ENCODE measurements at places on chromosomes 11 and 22.

DNA sequence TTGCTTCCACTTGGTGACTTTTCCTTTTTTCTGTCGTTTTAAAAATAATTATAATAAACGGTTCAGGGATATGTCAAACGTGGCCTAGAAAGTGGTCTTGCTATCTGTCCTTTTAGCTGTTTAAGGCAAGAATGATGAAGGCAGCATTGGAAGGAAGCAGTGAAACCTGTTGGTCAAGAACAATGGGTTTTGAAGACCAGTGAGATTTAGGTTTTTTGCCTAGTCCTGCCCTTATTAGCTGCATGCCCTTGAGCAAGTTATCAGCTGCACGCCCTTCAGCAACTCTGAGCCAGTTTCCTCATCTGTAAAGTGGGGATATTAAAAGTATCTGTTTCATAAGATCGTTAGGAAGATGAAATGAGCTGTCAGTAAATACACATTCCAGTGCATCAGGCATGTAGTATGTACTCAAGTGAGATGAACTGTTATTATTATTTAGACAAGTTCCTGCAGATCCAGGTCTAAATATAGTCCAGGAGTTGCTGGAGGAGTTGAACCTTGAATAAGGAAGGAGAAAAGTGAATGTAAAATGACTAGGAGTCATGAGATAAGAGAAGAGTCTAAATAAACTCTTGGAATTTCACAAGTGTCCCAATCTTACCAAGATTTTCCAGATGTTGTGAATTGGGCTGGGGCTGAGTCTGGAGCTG, 90.8 kb upstream of the HSD17B12 start:
- no peak for DNase-seq

DNA sequence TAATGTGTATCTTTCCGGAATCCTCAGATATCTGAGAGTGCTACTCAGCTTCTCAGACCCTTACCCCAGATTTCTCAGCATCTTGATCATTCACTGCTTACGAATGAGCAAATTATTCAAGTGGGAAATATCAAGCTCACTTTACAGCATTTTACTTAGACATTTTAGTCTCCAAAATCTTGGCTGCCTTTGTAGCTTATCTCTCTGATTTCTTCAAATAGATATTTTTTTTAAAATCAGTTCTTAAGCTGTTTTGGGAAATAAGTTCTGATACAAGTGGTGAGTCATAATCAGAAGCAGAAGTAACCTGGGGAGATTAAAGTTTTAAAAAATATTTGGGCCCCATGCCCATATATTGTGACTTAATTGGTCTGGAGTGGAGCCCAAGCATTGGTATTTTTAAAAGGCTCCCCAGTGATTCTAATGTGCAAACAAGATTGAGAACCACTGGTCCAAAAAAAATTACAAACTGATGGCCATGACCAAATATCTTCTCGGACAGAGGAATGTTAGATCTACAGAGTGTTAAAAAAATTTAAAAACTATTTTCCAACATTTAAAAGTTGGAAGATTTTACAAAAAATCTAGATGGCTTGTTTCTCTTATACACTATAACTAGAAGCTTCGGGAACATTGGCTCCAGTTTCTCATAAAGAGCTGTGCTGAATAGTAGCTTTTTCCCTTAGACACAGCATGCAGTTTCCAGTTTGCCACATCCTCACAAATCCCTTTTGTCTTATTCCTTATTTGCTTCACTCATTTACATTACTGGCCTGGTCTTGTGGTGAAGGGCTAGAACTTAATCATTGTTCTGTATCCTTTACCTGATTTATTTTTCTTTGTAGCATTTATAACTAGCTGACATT, 87.8 kb upstream of the BMAL1 start:
- DNase-seq: no peak

GRCh38 chr11:12175694-12176241, 65.4 kb downstream of the MICAL2 start:
- DNase-seq: no peak

DNA sequence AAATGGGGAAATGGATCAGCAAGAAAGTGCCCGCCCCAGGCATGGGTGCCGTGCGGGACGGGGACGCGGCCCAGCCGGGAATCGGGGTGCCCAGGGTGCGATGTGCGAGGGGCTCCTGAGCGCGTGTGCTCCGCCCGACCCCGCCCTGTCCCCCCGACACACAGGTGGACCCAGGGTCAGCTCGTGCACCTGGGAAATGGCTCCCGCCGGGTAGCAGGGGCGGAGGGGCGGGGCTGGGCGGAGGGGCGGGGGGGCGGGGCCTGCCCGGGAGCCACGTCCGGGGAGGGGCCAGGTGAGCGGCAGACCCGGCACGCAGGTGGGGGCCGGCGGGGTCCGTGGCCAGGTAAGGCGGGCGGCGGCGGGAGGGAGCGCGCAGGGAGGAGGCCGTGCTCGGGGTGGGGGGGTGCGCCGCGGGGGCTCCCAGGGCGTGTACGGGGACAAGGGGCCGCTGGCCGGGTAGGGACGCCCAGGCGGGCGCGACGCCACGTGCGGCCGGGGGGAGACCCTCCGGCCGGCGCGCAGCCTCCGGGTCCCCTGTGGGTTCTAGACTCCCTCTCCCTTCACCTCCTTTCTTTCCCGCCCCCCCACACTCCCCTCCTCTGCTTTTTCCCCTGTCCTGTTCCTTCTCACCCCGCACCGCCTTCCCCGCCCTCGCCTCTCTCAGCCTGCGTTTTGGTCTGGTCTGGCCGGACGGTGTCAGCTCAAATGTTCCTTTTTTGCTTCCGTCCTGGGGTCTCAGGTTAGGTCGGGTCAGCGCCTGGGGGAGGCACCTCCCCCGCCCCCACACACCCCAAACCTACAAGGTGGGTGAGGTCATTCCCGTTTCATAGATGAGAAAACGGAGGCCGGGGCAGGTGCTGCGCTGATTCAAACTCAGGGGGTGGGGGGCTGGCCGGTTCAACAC, at the start of gene ARHGAP8:
Gene ARHGAP8 (plus strand): TSS at position 291 of the 904 bp plus-strand sequence. CDS start 33,953 bp downstream, outside the sequence.
- no peak for DNase-seq

GRCh38 chr11:73633999-73634398, 12.4 kb upstream of the PLEKHB1 start:
- no peak for DNase-seq

GRCh38 chr11:19995145-19995544, 165.1 kb downstream of the DBX1 start:
- DNase-seq: no peak

DNA sequence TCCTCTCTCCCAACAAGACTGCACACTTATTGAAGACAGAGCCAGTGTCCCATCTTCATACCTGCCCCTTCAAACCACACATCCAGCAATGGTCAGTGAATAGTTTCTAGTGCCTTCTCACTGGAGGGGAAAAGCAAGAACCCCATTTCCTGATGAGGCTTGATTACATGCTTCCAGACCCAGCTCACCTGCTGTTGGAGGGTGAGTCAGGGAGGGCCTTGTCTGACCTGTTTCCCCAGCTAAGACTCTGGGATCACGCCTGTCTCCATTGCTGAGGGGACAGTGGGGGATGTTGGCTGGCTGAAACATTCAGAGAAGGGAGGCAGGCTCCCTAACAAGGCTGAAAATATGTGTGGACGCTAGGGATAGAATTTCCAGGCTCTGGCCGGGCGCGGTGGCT, 27.5 kb upstream of the ZDHHC13 start:
- no peak for DNase-seq

DNA sequence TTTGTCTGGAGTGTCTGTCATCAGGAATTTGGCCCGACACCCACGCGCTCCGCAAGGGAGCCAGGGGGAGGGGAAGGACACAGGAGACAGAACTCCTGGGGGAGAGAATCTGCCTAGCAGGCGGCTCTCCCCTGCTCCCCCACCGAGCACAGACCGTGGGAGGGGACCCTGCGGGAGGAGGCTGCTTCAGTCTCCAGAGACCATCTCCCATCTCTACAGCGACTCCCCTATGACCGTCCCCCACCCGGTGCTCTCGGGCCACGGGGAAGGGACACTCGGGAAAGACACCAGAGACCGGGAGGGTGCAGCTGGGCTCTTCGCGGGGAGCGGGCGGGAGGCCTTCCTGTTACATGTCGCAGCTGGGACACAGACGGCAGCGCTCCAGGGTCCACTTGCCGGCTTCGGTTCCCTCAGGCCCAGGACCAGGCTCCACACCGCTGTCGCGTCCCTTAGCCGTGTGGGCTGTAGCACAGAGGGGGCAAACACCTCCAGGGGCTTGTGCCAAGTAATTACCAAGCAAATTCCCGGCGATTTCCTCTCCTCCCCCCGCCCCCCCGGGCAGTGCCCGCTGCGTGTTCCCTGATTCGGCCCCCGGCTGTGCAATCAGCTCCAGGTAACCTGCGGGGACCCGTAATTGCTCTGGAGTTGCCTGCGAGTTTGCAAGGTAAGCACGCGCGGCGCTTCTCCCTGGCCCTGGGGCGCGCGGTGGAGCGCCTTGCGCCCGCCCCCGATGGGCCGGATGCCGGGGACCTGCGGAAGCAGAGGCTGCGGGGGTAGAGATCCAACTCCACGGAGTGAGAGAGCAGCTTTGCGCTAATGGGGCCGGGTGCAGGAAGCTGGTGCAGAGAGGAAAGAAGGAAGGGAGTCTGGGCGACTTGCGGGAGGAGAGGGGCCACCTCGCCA, 155.1 kb upstream of the CADM1 start:
- DNase-seq: no peak

- no peak for DNase-seq
Measured at GRCh38 chr11:16287630-16288280, 68.6 kb downstream of the SOX6 start.

DNA sequence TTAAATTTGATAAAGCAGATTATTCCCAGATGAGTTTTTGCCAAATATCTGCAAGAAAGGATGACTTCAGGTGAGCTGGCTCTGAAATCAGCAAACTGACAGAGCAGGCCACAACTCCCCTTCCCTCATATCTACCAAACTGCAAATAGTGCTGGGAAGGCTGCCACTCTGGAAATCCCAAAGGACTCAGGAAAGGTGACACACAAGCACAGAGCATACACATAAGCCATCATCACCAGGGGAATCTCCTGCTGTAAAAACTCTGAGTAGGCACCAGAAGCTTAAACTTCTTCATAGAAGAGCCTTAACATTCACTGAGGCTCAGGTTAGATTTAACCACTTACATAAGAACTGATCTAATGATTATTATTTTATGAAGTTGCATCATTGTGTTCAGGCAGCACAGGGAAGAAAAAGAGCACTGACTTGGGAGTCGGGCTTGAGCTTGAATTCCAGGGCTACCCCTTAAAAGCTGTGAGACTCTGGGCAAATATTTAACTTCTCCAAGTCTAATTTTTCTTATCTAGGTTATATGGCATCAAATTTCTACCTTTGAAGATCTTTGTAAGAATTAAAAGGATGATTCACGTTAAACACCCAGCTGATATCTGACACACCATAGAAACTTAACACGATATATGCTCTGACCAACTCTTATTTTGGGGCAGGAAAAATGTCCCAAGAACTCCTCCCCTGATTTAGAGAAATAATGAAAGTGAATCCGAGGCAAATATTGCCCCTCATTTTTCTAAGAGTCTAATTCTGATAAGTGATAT, 15.0 kb downstream of the SYTL2 start:
- DNase-seq: no peak

GRCh38 chr11:86623041-86623621, 49.3 kb downstream of the ME3 start:
- no peak for DNase-seq

DNA sequence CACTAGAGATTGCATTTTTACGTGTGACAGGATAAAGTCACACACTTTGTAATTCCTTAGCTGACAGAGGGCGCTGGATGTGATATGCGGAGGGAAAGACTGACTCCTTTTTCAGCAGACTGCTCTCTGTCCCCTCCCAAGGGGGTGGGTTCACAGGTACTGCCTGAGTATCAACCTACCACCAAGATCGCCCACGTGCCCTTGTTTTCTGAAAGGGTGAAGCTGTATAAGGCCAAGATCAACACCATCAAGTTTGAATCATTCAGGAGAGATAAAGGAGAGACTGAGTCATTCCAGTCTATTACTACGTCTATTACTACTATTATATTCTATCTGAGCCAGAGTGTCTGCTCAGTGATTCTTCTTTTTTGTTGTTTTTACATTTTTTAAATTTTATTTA, 30.7 kb downstream of the BUD13 start:
- no peak for DNase-seq

GRCh38 chr11:113242767-113243397, 71.5 kb upstream of the TTC12 start:
- no peak for DNase-seq

DNA sequence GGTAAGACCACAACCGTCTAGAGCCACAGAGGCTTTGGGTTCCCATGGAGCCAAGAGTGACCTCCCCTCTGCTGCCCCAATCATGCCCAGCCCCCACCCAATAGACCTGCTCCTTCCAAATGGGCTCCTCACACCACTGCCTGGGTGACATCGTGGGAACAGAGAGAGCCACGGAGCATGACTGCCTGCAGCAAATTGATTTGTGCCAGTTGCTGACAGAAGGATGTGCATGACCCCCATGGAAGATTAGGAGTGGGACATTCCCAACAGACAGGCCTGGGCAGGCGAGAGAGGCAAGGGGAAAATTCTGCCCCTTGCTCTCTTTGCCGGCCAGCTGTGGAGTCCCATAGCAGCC, 88.5 kb downstream of the TENM4 start:
- DNase-seq: no peak

DNA sequence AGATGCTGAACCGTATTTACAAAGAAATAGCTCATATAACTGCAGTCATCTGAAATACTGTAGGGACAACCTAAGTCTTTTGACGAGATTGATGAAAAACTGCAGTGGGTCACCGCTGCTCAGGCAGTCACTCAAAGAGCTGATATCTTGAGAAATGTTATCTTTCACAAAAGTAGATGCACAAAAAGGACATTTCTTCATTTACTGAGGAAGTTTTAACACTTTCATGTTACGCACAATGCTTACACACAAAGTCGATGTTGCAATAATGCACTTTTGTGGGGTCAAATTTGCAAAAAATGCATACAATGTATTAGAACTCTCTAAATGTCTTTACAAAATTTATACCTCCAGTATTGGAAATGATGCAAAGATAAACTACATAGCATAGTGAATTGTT, 16.2 kb upstream of the OR10V1 start:
- no peak for DNase-seq

GRCh38 chr11:112836256-112836602, 125.0 kb upstream of the NCAM1 start:
- no peak for DNase-seq

- no peak for DNase-seq
Measured at GRCh38 chr11:57325735-57326048, 940 bp upstream of the TNKS1BP1 start.

DNA sequence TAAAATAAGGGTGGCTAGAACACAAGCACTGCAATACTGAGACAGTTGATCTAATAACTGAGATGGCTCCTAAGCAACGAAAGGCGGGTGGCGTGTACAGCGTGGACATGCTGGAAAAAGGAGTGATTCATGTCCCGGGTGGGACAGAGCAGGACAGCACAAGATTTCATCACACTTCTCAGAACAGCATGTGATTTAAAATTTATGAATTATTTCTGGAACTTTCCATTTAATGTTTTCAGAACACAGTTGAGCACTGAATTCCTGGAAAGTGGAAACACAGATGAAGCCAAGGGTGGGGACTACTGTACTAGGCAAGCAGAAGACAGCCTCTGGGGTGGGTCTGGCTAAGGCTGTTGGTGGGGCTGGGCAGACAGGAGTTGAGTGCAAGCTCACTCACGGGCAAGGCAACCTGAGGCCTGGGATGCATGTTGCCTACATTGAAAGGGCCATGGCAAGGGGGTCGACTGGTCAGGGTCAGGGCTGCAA, 165.6 kb upstream of the DDI1 start:
- DNase-seq: no peak
